ENCODE measurements at places on chromosomes 2 and 18.

DNA sequence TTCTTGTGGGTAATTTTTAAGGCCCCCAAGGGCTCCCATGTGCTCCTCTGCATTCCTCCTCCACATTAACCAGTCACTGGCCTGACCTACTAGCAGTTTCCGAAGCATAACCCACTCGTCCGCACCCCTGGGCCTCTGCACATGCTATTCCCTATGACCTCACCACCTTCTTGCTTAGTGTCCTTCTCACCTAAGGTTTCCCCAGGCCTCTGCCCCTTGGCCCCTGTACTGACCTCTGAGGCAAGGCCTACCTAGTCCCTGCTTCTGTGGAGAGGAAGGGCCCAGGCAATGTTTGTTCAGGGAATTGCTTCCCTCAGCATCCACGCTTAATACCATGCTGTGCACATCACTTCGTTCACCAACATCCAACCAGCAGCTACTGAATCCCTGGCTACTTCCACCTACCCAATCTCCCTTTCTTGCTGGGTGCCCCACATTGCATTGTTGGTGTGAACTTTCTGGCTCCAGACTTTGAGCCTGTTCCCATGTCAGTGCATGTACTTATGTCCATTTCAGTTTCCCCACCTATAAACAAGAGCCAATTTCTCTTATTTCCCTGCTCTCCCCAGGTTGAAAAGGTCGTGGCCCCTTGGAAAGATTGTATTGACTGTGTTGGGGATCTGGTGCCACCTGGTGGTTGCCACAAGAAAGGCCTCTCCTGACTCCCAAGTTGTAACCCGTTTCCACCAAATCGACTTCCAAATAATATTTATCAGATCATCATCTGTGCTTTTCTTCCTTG lies 19.2 kb upstream of the TMEM177 start:
- DNase-seq, result peak; percentile 46

GRCh38 chr2:237222178-237222577 lies 136.5 kb downstream of the COPS8 start:
- DNase-seq, result no peak

DNA sequence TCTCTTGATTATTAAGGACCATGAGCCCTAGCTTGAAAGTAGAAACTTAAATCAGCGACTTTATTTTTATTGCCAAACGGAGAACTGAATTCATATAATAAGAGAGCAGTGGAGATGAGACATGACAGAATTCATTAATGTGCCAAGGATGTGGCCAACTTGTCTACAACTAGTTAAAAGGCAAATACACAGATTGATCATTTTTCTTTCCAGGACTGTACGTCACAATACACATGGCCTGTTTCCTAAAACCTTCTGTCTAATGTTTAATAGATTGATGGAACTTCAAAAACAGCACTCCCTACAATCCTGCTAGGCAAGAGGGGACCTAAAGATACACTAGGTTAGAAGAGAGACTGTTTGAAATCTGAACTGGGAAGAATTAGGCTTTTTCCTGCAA lies 647.8 kb downstream of the SATB2 start:
- no peak for DNase-seq

DNA sequence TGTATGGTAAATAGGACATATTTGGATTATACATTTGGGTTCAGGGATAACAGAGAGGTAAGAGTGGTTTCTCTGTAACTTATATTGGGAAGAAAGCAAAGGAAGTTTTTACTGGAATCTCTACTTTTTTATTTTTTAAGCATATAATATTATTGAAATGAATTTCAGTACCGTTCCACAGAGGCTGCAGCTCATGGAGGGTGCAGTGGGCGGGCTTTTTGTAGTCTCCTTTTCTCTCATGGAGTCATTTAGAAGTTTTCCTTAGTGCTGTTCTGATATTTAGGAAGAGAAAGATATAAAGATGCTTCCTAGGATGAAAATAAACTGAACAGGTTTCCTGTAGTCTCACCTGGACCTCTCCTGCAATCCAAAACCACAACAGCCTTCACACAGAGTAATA lies 1153.3 kb upstream of the TMEFF2 start:
- no peak for DNase-seq

- DNase-seq, result peak; percentile 75
Measured at GRCh38 chr18:23992089-23992940, 22.2 kb upstream of the TTC39C start.

DNA sequence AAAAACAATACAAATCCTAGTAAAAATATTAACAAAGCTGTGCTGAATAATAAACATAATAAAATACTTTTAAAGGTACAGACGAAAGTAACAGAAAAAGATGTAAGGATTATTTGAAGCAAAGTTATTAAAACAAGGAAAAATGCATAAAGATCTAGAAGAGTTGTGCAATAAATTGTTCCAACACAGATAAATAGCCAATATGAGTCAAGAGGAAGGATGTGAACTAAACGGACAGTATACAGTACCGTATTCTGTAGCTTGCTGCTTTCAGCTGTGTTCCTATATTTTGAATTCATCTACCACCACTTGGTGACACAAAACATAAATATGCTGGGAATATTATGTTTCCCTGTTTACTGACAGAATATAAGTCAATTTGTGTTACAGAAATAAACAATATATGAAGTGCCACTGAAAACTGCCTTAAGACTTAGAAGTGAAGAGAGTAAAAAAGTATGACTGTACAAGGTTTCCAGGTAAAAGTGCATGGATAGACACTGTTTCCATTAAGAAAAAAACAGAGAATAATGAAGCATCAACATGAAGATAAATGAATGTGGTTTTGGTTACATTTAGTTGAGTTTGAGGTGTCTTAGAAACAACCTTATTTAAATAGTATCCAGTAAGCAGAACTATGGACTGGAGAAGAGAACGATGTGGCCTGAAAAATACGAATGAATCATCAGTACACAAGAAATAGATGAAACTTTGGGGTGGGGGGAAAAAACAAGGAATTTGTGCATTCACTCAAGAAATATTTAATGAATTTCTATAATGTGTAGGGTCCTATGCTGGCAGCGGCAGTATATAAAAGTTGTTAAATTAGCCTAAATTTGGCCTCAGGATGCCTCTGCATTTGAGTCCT lies 13.1 kb downstream of the PPP3R1 start:
- DNase-seq, result no peak

DNA sequence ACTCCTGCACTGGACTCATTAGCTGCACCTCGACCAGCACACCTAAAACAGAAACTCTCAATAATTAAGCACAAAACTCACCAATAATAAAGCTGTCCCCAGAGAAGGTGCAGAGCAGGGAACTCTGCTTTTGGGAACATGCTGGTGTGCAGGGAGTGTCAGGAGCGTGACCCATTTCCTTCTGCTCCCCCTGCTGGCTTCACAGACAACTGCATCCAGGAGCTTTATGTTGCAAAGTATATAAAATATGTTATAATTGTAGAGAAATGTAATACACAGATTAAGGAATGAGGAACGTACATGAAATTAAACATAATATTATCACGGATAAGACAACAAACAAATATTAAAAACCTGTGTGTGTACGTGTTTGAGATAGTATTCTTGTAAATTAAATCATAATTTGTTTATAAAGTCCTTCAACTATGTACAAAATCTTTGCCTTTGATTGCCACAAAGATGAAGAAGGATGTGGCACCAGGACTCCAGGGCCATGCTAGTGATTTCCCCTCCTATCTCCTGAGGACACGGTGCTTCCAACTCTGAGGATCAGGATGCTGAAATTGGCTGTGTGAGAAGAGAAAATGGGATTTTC lies 68.6 kb upstream of the MAL start:
- DNase-seq, result peak; percentile 46

DNA sequence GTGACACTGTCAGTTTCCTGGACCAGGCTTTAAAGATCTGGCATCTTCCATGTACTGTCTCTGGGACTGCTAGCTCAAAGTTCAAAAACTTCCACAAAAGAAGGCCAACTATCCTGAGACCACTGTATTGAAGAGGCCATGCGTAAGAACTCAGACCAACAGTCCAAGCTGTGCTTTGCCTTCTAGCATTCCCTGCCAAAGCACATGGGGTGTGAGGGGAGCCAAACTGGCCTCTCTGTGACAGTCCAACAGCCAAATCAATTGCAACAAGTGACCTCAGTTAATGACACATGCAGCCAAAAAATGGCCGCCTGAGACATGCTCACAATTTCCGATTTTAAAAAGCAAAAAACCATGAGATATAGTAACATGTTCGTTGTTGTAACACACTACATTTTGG lies 160.3 kb upstream of the CDH19 start:
- DNase-seq, result no peak

- DNase-seq, result no peak
Measured at GRCh38 chr2:222439692-222440091, 15.3 kb downstream of the SGPP2 start.

DNA sequence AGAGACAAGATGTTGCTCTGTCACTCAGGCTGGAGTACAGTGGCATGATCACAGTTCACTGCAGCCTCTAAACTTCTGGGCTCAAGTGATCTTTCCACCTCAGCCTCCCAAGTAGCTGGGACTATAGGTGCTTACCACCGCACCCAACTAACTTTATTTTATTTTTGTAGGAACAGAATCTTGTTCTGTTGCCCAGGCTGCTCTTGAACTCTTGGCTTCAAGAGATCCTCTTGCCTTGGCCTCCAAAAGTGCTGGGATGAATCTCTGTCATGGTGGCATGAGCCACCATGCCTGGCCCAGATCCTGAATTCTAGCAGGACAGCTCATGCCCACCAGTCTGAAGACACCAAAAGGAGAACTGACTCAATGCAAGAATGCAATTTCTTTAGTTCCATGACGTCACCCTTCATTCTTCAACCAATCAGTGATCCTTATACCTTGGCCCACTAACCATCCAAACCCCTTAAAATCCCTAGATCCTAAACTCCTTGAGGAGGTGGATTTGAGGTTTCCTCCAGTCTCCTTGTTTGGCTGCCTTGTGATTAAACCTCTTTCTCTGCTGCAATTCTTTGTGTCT lies 25.6 kb upstream of the CXXC1 start:
- no peak for DNase-seq

- no peak for DNase-seq
Measured at GRCh38 chr2:14140009-14140550, 492.4 kb upstream of the LRATD1 start.

DNA sequence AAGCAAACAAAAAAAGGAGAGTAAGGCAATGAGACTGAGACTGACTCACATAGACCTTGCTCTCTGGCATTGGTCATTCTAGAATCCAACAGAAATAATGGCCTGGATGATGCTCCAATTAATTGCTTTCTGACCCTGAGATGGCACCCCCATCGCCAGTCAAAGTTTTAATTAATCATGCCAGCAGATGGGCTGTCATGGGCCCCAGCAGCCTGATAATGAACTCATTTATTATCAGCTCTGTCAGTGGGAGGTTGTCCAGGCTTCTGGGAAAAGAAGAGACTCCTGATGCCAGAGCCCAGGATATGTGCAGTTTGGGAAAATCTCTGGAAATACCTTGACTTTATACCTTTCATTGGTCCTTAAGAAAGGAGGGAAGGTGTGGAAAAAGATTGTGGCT lies 115.2 kb downstream of the XRCC5 start:
- DNase-seq, result no peak

GRCh38 chr2:1625281-1626001 lies 118.9 kb downstream of the PXDN start:
- DNase-seq, result peak; percentile 36

GRCh38 chr2:150674283-150674682 lies 186.8 kb upstream of the RND3 start:
- DNase-seq, result no peak

DNA sequence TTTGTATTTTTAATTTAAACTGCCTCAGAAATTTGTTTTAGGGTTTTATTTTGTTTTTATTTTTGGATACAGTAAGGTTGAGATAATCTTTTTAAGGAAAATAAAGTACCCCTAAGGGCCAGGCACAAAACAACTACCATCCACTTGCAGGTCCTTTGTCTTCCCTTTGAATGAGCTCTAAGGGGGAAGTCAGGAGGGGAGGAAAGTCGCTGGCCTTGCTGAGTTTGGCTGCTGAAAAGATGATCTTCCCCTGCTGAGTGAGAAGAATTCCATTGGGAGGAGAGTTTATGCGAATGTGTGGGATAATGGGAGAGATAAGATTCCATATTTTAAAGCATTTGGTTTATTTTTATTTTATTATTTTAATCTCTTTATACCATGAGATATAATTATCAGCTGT lies 100.7 kb downstream of the ARHGAP15 start:
- no peak for DNase-seq

DNA sequence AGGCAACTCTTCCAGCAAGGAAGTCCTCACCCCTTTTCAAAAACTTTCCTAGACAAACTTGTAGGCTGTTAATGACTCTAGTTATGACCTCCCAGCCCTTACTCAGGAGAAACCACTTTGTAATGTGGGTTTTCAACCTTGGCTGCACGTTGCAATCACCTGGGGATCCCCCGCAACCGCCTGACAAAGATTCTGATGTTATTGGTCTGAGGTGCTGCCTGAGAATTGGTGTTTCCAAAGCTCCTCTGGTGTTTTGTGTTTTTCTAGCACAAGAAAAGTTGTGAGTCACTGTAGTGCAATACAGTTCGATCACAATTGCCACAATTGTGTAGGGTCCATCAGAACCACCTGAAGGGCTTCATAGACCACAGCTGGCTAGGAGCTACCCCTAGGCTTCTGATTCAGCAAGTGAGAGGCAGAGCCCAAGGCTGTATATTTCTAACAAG lies 121.6 kb downstream of the SP100 start:
- DNase-seq, result no peak

DNA sequence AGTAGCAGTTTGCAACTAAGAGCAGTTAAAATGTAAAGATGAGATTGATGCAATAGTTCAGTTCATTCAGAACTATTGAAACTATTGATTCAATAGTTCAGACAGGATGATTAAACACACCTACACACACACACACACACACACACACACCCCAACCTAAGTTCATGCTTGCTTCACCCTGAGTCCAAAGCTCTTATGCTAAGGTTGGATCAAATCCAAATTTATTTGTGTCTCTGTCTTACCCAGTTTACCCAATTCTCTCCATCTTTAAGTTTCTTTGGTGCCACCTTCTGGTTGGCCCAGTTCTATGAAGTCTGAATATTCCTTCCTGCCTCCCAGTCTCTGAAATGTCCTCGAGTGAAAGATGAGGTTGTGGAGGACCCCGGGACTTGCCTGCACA lies 5.1 kb downstream of the SERPINB8 start:
- DNase-seq, result no peak

DNA sequence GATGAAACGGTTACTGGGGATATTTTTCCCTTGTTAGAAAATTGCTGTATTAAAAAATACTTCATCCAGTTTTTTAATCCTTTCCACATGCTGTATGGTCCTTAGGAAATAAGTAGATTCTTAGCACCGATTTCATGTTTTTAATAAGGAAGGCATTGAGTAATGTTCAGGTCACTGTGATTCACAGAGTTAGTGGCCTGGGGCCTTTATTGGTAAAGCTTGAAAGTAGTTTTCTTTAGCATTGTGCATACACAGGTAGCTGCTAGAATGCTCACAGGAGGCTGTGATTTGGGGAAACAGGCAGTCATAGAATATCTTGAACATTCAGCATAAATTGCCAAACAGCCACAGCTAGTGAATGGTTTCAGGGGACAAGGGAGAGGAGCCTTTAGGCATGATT lies 79.8 kb downstream of the XRCC5 start:
- no peak for DNase-seq
